ENCODE measurements at places on chromosomes 13 and 19.

GRCh38 chr19:49840736-49841249, 10.2 kb upstream of the PTOV1 start:
- no peak for DNase-seq

DNA sequence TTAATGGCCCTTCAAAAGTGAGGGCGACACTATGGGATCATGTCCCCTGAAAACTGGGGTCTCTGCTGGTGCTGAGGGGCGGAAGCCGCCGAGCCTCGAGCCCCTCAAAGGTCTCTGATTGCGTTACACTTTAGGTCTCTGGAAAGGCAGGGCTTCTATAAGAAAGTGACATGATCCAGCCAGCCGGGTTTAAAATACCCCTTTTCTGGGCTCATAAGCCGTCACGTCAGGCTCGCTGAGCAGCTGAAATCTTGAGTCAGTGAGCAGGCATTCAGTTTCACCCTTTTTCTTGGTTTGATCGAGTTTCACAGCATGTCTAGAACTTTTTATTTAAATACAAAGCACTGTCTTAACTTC, 600 bp upstream of the HMGB1 start:
- no peak for DNase-seq

DNA sequence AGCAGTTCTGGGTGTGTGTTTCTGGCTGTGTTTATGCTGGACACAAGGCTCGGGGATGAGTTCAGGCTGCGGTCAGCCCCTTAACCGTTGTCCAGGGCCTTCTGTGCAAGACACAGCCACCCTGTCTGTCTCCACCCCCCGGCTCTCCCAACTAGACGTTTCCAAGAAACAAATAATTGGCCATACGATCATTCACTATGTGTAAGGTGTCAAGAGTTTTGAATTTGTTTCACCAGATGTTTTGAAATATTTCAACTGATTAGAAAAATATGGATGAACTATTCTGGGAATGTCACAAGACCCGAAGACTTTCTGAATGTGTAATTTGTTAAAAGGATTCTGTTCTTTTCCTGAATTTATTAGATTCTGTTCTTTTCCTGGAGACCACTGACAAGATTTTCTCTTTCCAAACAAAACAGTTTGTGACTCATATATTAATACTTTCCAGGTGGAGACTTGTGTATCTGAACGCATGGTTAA, 318.2 kb downstream of the MYO16 start:
- DNase-seq, result no peak

GRCh38 chr13:105573136-105573535, 962.3 kb downstream of the EFNB2 start:
- DNase-seq, result no peak

- DNase-seq, result no peak
Observed at GRCh38 chr13:27973291-27973690, 4.2 kb upstream of the CDX2 start.

- DNase-seq, result no peak
Observed at GRCh38 chr13:66992183-66992582, 238.0 kb downstream of the PCDH9 start.

DNA sequence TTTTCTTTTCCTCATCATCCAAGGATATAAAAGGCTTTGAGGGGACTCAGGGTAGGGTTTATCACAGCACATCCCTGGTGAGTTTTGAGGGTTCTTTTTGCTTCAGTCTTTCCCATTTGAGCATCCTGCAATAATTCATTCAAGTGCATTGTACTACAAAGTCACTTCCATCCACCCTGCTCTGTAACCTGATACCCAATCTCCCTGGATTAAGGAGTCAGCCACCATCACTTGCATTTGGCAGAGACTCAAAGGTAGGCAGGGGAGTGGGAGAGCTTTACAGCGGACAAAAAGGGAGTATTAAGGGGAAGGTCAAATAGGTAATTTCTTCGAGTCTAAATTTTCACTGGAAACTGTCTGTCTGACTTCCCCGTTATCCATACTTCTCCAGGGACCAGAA, 216.1 kb upstream of the TMTC4 start:
- DNase-seq, result no peak

GRCh38 chr19:37412700-37413099, 41.8 kb downstream of the ZNF527 start:
- no peak for DNase-seq

DNA sequence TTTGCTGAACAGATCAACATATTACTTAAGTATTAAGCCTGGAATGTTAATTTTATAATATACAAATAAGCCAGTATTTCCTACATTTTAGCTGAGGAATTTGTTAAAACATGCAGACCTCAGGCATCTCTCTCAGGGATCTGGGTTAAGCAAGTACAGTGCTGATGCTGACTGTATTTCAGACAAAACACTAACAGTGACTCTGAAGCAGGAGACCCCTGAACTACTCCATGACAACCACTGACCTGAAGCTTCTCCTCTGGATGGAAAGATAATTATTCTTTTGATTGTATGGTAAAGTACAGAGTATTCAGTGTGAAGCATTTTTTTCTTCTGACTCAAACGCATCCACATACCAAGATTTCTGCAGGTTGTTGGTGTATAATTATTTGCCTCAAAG, 680.8 kb downstream of the LIG4 start:
- DNase-seq, result no peak

GRCh38 chr13:59734393-59734792, 429.3 kb downstream of the DIAPH3 start:
- DNase-seq, result no peak

DNA sequence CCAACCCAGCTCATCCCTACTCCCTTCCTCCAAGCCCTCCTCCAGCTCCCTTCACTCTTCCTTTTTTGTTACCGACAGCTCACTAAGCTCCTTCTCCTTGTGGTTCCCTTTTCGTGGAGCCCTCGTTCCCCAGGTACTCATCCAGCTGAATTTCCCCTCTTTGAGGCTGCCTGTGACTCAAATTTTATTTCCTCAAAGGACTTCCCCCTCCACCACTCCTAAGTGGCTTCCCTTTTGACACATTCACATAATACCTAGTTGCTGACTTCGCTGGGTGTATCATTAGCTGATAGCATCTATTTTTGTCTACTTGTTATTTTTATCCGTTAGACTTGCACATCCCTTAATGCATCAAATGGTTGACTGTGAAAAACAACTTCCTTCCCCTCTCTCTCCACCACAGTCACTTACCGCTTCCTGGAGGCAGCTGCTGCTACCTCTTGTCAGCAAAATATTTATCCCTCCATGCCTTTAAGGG, 14.5 kb downstream of the FFAR2 start:
- DNase-seq, result peak; percentile 2

- DNase-seq, result no peak
Observed at GRCh38 chr13:45773236-45773635, 71.1 kb downstream of the CBY2 start.

GRCh38 chr19:29671393-29672160, 6.3 kb downstream of the PLEKHF1 start:
- DNase-seq, result peak; percentile 69

DNA sequence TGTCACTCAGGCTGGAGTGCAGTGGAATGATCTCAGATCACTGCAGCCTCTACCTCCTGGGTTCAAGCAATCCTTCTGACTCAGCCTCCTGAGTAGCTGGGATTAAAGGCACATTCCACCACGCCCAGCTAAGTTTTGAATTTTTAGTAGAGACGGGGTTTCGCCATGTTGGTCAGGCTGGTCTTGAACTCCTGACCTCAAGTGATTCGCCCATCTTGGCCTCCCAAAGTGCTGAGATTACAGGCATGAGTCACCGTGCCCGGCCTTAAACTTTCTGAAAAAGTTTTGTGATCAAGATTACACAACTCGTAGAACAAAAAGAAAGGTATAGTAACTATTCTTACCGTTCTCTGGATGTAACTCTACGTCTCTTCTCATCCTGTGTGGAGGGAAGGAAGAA, 21.2 kb downstream of the DNMT1 start:
- DNase-seq, result no peak

GRCh38 chr19:29610574-29611271, 4.6 kb downstream of the POP4 start:
- peak; percentile 61 for DNase-seq

DNA sequence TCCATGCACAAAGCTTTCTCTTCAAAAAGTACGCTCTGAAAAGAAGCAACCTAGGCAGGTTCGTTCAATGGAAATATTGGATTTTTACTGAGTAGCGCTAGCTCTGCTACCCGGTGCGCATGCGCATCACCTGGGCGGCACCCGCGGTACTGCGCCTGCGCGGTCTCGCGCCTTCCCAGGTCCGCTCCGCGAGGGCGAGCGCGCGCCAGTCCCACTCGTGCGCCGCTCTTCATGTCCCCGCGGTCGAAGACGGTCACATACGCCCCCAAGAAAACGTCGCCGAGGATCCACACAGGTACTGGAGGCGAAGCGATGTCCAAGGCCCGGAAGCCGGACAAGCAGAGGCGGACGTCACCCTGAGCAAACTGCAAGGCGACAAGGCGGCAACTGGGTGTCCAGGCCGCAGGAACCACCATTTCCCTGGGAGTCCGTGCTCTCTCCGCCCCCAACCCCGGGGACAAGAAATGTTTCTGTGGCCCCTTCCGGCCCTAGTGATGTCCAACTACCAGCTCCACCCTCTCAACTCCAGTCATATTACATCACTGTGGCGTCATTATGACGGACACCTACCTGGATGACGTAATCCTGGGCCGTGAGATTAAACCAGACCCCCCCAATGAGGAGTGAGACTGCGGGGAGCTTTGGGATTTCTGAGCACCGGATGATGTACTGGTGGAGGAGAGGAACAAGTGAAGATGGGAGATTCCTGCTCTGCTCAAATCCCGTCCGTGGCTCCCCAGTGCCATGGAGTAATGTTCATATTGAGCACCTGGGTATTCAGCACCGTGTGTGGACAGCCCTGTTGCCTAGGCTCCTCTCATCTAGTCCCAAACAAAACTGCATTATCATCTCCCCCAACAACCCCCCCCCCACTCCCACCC, 4.8 kb upstream of the KCNC3 start:
- DNase-seq, result peak; percentile 71

GRCh38 chr19:10332158-10332964, 968 bp downstream of the RAVER1 start:
- DNase-seq, result no peak

DNA sequence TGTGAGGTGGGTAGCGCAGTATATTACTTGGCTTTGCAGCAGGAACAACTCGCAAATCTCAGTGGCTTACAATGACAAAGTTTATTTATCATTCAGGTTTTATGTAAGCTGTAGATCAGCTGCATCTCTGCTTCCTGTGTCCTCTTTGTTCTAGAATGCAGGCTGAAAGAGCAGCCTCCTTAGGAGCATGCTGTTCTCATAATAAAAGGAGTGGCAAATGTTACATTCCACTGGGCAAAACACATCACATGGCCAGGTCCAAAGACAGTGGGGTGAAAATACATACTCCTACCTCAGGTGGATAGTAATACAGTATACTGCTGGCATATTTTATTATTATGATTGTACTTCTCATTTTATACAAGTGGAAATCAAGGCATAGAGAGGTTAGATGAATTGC, 1.2 kb upstream of the CSNK1A1L start:
- no peak for DNase-seq

DNA sequence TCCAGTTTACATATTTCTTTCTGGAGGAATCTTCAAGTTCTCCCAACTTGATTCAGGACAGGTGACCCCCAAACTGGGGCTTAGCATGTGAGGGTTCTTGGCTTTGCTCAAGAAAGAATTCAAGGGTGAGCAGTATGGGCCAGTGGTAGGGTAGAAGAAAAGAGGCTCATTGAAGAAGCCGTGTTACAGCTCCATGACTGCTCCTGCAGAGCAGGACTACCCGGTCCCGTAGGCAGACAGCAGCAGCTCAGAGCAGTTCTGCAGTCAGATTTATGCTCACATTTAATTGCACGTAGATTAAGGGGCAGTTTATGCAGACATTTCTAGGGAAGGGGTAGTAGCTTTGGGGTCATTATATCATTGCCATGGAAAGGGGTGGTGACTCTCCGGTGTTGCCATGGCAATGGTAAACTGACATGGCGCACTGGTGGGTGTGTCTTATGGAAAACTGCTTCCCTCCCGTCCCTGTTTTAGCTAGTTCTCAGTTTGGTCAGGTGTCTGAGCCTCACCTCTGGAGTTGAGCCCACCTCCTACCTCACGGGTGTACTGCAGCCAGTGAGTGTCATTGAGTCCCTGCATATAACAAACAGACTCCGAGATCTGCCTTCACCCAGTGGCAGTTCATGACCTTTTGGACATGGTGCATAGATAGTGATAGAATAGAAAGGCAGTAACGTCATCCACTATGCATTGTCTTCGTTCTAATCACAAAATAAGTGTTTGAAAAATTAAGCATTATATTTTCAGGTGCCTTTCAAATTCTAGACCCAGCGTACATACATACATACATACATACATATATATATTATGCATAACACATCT, 16.0 kb upstream of the ZNF792 start:
- no peak for DNase-seq

DNA sequence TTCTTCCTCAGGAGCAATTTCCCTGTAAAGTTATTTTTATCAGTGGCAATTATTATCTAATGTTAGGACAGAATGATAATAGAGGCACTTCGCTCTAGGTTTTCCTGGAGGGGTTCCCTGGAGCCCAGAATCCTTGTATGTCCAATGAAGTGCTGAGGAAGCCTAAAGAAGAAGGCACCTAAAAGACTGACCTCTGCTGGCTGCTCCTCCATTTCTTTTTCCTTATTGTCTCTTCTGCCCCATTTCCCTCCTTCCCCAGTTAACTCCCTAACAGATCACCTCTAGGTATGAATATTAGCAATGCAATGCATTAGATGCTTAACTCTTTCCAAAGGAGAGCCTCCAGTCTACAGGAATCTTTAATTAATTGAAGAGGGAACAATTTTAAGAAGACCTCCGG, 985.4 kb downstream of the DIAPH3 start:
- DNase-seq, result no peak

DNA sequence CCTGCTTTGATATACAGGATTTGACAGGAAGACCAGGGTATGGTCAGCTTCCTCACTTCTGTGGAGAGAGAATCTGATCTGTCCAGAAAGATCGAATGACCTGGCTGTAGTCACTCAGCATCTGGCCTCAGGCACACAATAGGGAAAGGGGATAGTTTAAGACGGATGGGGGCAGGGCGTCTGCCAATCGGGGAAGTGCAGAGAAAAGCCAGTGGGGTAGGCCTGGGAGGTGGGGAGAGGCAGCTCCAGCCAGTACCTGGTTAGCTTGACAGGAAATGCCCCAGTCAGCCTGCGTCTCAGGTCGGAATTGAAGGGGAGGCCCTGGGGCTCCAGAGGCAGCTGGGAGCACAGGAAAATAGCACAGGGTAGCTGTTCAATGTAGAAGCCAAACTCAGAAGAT, 12.4 kb downstream of the ZNF444 start:
- DNase-seq, result no peak

DNA sequence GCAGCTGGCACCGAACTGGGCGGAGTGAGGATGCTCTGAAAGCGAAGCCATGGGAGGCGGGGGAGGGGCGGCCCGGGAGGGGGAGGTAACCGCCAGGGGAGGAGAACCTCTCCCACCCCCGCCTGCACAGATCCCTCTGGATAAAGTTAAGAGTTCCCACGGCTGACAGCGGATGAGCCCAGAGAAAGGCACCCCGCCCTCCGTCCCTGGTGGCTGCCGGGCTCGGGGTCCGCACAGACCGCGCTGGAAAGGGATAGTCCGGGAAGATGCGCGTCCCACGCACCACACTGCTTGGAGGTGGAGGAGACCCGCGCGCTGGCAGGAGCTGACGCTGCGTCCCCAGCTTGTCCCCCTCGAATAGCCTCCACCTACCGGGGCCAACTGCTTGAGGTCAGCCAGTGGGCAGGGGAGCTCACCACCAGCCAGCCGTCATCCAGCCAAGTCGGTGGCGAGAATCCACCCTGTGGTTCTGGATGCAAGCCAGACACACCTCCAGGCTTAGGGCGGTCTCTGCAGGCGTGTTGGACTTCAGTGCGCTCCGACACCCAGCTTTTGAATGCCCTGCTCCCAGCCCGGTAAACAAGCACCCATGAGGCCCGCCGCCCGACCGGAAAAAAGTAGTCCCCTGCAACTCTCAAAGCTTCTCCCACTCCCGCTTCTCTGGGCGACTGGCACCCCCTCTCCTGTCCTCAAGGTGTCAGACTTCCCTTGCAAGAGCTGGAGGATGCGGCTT, at the start of gene TRPC4:
TRPC4 (minus strand) TSS at position 17 of the 733 bp plus-strand sequence. CDS start 86,439 bp downstream, outside the sequence.
- DNase-seq, result no peak

All from activated naive CD4-positive, alpha-beta T cell (primary cell).